ENCODE measurements at places on chromosomes 12 and 14. TPM values are rescaled to one million over a fixed set of nuclear protein-coding genes. Genes with fewer than 3 reads are reported as not detected.
A peak's percentile ranks its signal among the peaks of the same experiment; 100 is the strongest.

DNA sequence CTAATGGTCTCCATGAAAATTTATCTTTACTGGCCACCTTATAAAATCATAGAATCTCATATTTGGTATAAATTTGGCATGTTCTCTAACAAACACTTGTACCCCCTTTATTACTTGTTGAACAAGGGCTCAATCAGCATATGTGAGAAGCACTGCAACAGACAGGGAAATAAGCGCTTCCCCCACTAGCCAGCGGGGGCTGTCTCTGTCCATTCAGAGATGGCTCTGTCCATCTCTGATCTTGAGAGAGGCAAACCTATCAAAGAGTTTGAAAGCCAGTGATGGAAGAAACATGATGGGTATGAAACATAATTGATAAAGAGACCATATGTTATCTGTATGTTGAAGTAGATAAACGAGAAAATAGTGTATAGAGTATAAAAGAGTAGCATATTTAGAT lies 326.8 kb downstream of the PDZRN4 start:
- no peak for DNase-seq

GRCh38 chr12:56634242-56634836 lies 4.2 kb upstream of the BAZ2A start:
- DNase-seq = no peak

Gene ERP27
- total RNA-seq = not detected

DNA sequence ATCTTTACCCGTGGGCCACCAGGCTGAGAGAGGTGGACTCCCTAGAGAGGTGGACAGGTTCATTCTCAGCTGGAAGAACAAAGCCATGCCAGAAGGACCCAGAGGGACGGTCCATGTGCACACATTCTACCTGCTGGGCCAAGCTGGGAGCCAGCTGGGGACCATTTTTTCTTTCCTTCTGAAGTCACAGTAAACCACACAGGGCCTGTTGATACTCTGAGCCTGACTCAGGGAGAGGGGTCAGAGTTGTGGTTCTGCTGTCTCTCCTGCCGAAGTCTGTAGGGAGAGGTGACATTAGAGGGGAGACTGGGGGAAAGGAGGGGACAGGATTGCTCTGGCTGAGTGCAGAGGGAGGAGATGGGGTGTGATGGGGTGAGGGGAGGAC lies 148.6 kb downstream of the TSPAN9 start:
- no peak for DNase-seq

GRCh38 chr14:103927566-103927965 lies 690 bp upstream of the TDRD9 start:
- no peak for DNase-seq

Gene PRH2
- total RNA-seq = not detected

DNA sequence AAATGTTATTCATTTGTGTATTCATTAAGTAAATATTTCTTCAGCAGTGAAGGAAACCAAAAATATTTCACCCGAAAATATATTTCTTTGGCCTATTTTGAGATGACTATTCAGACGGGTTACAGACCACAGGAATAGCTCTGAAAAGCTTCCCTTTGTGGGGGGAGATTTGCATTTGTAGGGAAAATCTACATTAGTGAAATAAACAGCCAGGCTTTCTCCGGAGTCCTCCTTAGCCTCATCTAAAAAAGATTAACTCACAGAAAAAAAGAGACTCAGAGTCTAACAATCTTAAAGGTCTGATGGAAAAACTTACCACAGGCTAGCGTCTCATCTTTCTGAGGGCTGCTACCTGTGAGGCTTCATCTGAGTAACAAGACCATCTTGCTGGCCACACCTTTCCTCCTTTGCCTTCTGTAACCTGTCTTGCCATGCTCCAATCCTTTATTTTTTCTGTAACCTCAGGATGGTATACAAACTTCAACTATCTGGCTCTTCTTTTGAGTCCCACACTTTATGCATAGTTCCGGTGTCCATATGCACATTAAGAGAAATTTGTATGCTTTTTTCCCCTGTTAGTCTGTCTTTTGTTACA lies 100.7 kb downstream of the CNTN1 start:
- no peak for DNase-seq

DNA sequence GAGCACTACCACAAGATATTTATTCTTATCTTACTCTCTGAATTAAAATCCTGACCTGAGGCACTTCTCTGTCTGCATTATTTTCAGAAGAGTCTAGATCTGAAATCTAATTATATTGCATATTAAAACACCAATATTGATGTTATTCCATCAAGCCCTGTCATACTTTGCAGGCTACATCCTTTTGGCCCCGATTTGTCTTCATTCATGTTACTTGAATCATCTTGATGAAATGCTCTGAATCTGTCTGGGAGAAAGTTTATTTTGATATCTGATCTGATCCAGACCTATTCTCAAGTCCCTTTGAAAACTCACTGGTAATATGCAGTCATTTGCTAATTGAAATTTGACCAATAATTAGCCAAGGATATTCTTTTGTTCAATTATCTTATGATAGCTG lies 79.9 kb downstream of the BBS10 start:
- no peak for DNase-seq

Gene SLCO1B1
- total RNA-seq = not detected

DNA sequence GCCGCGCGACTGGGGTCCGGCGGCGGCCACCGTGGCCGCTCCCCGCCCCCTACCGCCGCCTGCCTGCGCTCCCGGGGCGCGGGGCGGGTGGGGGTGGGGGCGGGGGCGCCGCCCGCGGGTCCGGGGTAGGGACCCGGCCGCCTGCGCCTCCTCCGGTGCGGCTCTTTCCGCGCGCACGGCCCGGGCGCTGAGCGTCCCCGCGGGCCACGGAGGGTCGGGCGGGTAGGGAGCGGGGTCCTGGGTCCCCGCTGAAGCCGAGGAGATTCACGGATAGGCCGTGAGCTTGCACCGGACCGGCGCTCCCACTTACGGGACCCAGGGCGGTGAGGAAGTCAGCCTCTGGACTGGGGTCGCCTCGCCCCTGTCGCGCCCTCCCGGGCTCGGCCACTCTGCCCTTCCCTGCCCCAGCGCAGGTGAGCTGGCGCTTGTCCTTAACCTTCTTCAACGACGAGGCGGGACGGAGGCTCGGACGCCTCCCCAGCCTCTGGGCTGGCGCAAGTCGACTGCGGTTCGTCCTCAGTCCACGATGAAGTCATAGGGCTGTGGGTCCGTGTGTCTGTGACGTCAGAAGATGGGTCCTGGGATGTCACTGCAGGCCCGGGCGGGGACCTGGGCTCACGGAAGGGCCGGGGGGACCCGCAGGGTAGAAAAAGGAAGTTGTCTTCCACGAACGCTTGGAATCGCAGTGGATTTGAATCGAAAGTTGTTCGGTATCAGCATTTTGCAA lies 514 bp downstream of the FBXO34 start:
- peak; percentile 80 for DNase-seq

DNA sequence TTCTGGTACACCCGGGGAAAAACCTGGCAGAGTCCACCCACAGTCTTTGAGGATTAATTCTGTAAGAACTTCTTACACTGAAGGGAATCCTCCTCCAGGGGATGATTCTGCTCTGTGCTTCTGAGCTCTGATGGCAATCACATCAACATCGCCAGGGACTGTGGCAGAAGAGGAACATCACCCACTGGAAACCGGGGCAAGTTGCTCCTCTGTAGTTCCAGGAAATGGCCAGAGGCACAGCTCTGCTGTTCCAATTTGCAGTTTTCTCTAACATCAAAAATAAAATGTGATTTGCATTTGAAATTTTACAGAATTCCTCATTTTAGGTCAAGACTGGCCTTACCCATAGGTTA lies 207.6 kb downstream of the DAD1 start:
- DNase-seq = no peak

GRCh38 chr12:101127521-101128219 lies 82.4 kb downstream of the SLC5A8 start:
- no peak for DNase-seq

DNA sequence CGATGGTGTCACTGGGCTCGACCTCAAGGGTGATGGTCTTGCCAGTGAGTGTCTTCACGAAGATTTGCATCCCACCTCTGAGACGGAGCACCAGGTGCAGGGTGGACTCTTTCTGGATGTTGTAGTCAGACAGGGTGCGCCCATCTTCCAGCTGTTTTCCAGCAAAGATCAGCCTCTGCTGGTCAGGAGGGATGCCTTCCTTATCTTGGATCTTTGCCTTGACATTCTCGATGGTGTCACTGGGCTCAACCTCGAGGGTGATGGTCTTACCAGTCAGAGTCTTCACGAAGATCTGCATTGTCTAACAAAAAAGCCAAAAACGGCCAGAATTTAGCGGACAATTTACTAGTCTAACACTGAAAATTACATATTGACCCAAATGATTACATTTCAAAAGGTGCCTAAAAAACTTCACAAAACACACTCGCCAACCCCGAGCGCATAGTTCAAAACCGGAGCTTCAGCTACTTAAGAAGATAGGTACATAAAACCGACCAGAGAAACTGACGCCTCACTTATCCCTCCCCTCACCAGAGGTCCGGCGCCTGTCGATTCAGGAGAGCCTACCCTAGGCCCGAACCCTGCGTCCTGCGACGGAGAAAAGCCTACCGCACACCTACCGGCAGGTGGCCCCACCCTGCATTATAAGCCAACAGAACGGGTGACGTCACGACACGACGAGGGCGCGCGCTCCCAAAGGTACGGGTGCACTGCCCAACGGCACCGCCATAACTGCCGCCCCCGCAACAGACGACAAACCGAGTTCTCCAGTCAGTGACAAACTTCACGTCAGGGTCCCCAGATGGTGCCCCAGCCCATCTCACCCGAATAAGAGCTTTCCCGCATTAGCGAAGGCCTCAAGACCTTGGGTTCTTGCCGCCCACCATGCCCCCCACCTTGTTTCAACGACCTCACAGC lies 717 bp downstream of the UBC start:
- peak; percentile 91 for DNase-seq

GRCh38 chr12:1920436-1920835 lies 2.0 kb upstream of the CACNA2D4 start:
- DNase-seq = no peak

Gene RGS6
- not detected for total RNA-seq

Gene TTC6
- total RNA-seq = 0.13 TPM

Gene CACNA1C
- total RNA-seq = 0.38 TPM

Measured in dermis microvascular lymphatic vessel endothelial cell (primary cell).